GM12878 (cell line): ENCODE measurements at places on chromosomes 3 and 15.

GRCh38 chr3:136385457-136385856 is 135.3 kb downstream of the PCCB start:
- no peak for DNase-seq

- DNase-seq = no peak
Observed at GRCh38 chr3:193896419-193896818, 239.5 kb upstream of the HES1 start.

GRCh38 chr15:60568301-60568742 is 89.4 kb upstream of the ICE2 start:
- peak; percentile 87 for DNase-seq

- no peak for DNase-seq
Observed at GRCh38 chr3:89617706-89618105, 510.3 kb downstream of the EPHA3 start.

DNA sequence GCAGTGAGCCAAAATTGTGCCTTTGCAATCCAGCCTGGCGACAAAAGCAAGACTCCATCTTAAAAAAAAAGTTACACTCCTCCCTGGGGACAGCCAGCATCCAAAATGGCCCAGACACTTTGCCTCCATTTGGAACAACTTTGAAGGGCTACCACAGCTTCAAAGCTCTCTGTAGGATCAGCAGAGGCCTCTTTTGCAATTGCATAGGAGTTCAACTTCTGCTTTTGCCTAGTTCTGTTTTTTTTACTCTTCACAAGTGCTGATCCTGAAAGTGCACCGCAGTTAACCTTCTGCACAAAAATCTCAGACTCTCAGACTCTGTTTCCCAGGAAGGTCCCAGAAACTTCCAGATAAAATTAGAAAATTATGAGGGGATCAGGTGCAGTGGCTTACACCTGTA is 25.2 kb upstream of the SLC4A7 start:
- no peak for DNase-seq

DNA sequence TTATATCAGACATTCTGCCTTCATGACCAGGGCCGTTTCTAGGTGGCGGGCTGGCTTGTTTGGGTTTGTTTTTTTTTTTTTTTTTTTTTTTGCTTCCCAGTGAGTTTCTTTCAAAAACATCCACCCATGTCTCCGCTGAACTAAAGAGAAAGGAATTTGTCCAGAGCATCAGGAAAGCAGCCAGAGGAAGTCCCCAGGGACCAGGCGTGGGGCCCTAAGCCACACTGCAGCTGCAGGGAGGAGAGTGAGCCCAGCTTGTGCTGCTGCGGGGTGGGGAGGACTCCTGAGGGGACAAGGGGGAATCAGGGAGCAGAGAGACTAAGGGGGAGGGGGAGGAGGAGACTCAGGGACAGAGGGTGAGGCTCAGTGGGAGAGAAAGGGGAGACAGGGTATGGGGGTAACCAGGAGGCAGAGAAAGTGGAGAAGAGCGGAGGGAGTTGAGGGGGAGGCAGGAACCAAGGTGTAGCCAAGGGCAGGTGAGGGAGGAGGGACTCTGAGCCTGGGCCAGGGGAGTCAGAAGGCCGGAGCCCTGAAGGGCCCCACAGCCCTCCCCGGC is 49.5 kb downstream of the CYP11A1 start:
- DNase-seq = no peak

DNA sequence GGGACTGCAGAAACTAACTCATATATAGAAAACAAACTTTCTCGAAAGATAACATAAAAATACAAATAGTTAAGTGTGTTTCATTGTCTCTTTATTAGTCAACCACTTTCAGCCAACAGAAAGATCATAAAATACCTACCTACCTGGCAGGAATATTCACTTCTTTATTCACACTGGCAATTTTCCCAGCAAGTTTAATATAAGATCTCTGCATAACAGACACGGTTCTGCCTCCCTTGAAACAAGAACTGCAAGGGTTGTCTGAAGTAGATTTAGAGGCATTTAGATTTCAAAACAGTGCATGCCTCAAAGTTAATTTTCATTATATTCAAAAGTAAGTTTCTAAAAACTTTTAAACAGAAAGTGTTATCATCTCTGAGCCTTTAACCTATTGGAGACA is 7.1 kb downstream of the NPTN start:
- no peak for DNase-seq

- no peak for DNase-seq
Observed at GRCh38 chr3:4596612-4597011, 103.5 kb downstream of the ITPR1 start.

- no peak for DNase-seq
Observed at GRCh38 chr15:50698101-50698500, 11.5 kb upstream of the TRPM7 start.

DNA sequence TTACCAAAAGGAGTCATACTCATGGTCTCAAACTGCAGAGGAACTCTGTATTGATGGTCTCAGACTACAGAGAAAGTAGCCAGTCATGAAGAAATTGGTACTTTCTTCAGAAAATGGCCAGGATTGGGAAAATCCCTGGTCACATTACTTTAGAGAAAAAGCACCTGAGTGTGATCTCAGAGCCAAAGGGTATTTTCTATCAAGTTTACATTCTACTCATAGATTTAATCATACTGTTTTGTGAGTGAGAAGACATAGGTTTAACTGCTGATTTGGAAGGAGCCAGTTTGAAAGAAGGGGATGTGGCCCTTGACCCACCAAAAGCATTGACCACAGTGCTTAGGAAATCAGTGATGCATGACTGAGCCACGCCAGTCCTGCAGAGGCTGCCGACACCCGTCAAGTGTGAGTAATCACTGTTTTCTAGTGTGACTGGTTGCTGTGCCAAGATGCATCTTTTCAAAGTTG is 203.6 kb downstream of the AKAP13 start:
- peak; percentile 93 for DNase-seq

DNA sequence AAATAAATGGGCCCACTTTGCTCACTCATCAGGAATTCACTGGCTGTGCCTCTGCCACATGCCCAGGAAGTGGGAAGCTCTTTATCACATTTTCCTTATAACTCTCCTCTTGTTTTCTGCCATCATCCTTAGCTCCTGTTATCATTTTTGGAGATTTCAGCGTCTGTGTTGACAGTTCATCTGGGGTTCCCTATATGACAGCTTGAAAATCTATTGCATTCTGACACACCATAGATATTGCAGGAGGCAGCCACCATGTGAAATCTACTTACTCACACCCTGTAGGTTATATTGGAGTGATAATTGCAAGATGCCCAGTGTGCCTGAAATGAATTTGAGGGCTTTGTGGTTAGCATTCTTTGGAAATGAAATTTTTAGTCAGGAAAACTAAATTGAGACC is 132.9 kb downstream of the RYR3 start:
- no peak for DNase-seq

- DNase-seq = no peak
Observed at GRCh38 chr15:90680371-90680935, 36.7 kb upstream of the BLM start.

DNA sequence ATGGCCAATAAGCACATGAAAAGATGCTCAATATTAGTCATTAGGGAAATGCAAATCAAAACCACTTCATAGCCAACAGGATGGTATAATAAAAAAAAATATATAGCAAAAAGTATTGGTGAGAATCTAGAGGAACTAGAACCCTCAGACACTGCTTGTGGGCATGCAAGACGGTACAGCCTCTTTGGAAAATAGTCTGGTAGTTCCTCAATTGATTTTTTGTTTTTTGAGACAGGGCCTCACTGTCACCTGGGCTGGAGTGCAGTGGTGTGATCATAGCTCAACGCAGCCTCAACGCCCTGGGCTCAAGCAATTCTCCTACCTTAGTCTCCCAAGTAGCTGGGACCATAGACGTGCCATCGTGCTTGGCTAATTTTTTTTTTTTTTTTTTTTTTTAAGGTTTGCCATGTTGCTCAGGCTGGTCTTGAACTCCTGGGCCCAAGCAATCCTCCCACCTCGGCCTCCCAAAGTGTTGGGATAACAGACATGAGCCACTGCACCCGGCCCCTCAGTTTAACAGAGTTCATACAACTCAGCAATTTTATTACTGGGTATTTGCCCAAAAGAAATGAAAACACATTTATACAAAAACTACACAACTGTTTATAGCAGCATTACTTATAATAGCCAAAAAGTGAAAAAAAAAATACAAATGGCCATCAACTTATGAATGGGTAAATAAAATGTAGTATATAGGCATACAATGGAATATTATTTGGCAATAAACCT is 5.1 kb downstream of the PRC1 start:
- DNase-seq = no peak

DNA sequence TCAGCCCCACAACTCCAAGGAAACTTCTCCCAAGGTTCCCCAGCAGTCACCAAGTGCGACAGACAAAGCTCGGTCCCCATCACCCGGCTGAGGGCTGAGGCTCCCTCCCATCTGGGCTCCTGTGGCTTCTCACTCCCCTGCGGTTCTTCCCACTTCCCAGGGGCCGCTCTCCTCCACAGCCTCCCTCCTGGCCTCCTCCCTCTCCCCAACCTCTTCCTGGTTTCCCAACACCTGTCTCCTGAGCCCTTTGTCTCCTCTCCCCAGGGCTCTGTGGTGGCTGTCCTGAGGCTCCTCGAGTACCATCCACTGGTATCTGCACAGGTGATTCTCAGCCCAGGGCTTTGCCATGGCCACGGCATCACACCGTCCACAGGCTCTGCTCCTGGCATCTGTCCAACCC is 113.2 kb upstream of the NSMCE3 start:
- DNase-seq = no peak

- DNase-seq = no peak
Observed at GRCh38 chr3:79761441-79761840, 6.4 kb downstream of the ROBO1 start.

GRCh38 chr3:174409086-174409743 is 449.9 kb upstream of the NAALADL2 start:
- DNase-seq = no peak

DNA sequence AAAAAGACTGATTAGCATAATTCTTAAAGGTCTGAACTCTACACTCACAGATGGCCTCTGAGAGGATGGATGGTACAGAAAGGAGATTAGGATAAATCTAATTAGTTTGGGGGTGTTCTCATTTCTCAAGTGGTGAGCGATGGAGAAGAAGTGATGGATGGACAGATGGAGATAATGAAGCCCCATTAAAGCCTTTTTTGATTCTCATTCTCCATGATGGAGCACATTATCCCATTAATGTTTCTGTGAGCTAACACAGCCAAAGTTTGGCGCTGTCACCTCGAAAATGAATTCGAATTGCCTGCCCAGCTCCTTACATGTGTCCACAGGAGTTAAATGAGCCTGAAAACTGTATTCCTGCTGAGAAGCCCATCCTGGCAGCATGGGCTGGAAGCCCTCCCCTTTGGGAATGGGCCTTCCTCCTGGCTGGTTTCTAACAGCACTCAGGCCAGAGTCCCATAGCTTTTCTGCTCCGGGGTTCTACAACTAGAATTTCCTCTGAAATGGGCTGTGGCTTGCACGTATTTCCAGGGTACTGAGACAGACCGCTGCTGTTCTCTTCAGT is 726.0 kb upstream of the CFAP20DC start:
- DNase-seq = no peak

DNA sequence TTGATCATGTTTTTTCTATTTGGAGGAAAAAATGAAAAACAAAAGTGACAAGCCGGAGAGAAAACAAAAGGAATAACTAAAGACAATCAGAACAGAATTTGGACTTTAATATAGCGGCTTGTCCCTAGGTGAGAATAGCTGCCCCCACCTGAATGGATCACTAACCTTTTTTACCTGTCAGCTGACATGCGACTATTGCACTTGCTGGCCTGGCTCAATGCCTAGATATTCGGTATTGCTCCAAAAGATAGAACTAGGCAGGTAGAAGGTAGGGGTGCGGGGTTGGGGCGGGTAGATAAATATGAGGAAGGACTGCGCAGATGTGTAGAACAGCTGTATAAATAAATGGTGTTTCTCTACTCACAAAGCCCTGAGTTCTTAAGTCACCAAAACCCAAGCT is 650 bp upstream of the MORC1 start:
- no peak for DNase-seq

- no peak for DNase-seq
Observed at GRCh38 chr3:59192473-59192872, 142.6 kb upstream of the CFAP20DC start.

DNA sequence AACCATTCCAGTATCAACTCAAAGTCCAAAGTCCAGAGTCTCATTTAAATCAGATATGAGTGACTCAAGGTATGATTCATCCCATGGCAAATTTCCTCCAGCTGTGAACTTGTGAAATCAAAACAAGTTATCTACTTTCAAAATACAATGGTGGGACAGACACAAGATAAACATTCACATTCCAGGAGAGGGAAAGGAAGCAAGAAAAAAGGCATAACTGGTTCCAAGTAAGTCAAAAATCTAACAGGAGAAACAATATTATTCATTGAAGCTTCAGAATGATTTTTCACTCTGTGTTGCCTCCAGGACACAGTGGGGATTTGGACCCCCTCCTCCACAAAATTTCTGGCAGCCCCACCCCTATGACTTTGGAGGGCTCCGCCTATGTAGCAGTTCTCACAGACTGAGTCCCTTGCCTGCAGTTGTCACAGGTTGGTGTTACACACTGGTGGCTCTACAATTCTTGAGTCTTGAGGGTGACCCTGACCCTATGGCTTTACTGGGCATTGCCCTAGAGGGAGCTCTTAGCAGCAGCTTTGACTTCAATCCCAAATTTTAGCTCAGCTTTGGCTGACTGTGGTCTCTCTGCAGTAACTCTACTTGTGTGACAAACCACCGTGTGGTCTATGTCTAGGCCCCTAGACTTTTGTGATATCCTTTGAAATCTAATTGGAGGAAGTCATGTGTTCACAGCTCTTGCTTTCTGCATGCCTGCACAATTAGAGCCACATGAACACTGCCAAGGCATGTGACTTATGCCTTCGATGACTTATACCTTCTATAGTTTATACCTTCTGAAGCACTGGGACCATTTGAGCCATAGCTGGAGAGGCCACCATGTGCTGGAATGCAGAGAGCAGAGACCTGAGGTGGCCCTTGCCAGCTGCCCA is 644.2 kb downstream of the GRM7 start:
- DNase-seq = no peak

GRCh38 chr3:43910750-43911149 is 220.0 kb downstream of the ABHD5 start:
- no peak for DNase-seq

DNA sequence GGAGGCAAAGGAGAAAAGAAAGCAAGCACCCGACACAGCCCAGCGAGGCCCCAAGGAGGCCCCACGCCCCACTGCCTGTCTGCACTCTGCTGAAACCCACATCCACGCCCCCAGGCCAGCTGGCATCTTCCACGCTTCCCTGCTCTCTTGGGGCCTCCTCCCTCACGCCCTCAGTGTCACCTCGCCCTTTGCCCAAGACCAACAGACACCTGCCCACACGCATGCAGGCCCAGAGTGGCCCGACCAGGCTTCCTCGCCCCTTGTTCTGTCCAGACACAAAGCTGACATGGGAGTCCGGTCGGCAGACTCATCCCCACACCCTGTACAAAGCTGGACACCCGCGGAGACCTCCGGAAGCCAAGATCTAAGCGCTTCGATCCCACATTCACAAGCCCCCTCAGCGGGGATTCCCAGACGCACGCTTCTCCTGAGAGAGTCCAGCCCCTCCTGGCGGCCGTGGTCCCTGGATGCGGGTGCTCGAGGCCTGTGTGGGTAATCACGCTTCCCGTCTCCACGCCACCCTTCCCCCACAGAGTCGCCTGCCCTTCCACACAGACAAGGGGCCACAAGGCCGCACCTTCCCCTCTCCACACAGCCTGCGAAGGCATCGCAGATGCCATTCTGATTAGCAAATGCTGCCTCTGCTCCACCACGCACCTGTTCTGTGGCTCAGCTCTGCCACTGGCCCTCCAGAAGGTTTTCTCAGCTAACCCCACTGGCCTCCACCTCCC is 176.6 kb downstream of the XXYLT1 start:
- DNase-seq = peak; percentile 51

GRCh38 chr3:18369551-18370185 is 55.5 kb downstream of the SATB1 start:
- no peak for DNase-seq
